Mesothelial cell of epicardium (in vitro differentiated cells): ENCODE measurements at places on chromosomes 13 and 19.

GRCh38 chr19:6476155-6476895, 5.3 kb downstream of the DENND1C start:
- DNase-seq: peak; percentile 64

- no peak for DNase-seq
Observed at GRCh38 chr19:30076751-30077670, 135.0 kb downstream of the URI1 start.

- DNase-seq: no peak
Observed at GRCh38 chr19:38654628-38655055, 7.2 kb downstream of the ACTN4 start.

DNA sequence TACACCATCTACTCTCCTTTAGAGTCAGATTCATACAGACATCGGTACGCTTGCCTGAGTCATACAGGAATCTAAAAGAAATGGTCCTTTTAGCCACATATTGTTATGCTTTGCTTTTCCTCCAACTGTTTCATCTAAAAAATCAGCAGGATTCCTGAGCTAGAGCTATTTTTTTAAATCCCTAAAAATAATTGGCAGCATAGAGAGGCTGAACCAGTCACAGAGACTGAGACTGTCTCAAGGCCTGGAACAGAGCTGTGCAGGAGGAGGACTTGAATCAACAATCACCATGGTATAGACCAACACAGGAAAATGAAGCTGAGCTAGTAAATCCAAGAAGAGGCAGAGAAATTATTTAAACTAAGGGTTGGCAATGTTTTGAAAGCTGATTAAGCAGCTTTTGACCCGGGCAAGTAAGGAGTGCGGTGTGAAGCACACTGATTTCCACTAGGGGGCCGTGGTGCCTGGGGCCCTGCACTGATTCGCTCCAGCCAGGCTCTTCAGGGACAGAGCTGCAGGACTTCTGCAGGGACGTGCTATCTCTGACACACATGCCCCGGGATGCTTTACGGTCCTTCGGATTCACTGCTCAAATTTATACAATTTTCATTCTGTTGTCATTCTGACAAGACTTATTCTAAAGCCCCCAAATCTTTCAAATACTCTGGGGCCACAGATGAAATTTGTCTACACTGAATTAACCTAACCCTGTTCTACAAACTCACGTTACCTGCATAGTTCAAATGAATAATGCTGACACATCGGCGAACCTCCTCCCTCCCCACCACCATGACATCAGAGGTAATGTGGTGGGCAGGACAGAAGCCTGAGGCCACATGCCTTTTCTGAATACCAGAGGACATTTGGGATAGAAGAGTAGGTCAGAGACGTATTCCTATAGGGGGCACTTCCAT, 87.6 kb upstream of the SLC15A1 start:
- peak; percentile 37 for DNase-seq

- no peak for DNase-seq
Observed at GRCh38 chr13:112733112-112733511, 43.3 kb downstream of the ATP11A start.

DNA sequence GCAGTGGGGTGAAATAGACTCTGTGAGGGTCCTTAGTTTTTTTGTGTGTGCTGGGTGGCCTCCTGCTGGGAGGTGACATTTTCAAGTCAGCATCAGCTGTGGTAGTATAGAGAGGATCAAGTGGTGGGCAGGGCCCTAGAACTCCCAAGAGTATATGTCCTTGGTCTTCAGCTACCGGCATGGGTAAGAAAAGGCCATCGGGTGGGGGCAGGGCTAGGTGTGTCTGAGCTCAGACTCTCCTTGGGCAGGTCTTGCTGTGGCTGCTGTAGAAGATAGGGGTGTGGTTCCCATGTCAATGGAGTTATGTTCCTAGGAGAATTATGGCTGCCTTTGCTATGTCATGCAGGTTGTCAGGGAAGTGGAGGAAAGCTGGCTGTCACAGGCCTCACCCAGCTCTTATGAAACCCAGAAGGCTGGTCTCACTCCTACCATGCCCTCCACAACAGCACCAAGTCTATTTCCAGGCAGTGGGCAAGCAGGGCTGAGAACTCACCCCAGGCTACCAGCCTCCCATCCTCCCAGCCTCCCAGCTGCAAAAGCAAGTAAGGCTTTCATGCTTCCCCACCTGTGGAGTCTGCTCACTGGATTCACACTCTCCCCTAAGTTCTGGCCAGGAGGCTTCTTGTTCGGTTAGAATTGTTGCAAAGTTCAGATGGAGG, 130.6 kb upstream of the SOX1 start:
- no peak for DNase-seq

DNA sequence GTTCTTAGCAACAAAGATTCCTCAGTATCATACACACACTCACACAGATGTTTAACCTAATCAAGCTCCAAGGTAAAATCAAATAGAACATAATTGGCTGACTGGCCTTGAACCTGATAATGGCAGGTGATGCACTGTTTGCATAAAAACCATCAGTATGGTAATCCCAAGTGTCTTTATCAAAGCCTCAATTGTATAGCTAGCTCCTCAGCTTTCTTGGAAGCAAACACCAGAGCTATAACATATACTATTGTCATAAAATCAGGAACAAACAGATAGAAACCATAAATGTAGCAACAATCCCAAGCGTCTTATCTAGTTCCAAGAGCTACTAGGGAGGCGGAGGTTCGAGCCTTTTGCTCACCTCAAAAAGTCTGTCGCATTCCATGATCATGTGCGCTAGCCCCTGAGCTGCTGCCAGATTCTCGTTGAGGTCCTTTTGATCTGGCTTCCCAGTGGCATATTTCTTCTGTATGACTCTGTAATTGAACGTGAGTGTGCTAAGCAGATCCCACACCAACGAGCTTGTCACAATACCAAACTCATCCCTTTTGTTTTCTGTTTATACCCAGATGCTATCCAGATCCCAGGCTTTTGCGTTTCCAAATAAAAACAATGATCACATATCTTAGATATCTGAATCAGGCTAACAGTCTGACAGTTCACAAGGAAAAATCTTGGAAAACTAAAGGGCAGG, 95.3 kb downstream of the KL start:
- no peak for DNase-seq
